ENCODE measurements at places on chromosomes 3 and 15. TPM values are rescaled to one million over a fixed set of nuclear protein-coding genes. Genes with fewer than 3 reads are reported as not detected.

GRCh38 chr3:3081381-3082233 lies 28.6 kb downstream of the IL5RA start:
- no peak for DNase-seq

CPNE4 gene
- total RNA-seq: 0.21 TPM

DNA sequence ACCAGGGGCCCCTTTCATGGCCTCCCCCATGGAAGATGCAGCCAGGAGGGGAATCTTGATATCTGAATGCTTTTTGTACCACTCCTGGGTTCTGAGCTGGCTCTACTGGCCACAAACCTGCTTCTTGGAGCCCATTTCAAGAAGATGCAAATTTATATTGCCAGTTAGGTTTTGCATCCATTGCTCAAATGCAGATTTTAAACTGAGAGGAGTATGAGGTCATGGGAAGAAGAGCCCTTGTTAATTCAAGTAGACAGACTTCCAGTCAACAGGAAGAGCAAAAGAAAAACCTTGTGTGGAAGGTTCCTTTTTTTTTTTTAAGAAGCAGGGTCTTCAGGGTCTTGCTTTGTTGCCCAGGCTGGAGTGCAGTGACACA lies 133.5 kb downstream of the PDZRN3 start:
- no peak for DNase-seq

GRCh38 chr15:70512772-70513362 lies 250.5 kb downstream of the UACA start:
- no peak for DNase-seq

DNA sequence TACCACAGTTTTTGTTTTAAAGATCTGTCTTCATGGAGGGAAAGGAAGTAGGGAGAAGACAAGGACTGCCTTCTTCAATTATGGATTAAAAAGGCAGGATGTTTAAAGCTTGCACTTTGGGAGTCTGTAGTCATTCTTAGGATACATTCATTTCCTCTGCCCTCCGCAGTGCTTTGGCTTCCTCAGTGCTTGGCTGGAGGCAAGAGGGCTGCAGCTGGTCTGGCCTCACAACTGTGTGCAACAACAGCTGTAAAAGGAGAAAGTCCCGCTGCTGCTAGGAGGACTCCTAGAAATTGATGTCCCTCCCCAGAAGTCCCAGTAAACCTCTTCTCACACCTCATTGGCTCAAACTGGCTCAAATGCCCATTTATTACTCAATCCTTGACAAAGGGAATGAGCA lies 54.4 kb upstream of the PPP2R3A start:
- no peak for DNase-seq

- no peak for DNase-seq
Observed at GRCh38 chr3:150074277-150074676, 103.6 kb upstream of the PFN2 start.

DNA sequence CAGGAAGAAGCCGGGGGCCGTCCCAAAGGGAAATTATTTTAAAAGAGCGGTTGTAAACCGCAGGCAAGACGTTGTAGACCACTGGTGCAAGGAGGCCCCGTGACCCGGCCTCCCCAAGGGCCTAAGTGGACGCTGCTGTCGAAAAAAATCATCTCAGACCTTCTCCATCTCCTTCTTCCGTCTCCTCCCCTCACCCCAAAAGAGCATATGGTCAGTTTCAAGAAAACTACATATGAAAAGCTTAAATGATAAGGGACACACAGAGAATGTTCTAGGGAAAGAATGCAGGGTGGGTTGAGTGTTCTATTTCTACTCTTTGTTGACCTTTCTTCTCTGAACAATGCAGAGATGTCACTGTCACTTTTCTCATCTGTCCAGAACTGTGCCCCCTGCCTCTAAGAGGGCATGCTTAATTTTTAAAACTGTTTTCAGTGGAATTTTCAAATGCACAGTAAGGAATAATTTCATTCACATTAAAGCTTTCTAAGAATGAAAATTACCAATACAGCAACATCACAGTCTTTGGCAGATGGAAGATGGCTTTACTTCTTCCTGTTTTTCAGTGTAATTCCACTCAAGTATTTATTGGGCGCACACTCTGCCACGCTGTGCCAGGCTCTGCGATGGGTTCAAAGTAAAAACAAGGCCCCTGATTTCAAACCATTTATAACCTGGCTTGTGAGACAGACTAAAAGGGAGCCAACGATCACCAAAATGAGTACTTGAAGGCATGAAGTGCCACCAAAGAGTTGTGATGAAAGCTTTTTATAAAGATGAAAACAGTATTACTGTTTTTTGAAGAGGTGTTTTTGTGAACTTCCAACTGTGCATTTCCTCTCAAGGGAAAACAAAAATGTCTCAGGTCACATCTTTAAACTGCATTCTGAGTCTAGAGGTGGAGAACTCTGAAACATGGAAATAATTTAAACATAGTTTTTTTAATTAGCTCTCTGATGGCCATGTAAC lies 891 bp upstream of the TOP2B start:
- DNase-seq: peak; percentile 21

DNA sequence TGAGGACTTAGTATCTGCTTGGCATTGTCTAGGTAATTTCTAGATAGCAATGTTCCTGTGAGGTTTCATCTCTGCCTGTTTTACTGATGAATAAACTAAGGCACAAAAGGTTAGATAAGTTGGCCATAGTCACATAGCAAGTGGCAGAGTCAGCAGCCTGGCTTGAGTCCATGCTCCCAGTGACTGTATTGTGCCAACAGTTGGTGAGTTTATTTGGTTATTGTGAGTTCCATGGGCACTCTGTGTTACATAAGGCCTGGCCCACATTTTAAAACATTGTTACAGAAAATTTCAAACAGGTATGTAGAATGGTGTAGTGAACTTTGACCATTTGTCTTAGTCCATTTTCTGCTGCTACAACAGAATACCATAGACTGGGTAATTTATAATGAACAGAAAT lies 15.2 kb downstream of the MCM2 start:
- DNase-seq: no peak

DNA sequence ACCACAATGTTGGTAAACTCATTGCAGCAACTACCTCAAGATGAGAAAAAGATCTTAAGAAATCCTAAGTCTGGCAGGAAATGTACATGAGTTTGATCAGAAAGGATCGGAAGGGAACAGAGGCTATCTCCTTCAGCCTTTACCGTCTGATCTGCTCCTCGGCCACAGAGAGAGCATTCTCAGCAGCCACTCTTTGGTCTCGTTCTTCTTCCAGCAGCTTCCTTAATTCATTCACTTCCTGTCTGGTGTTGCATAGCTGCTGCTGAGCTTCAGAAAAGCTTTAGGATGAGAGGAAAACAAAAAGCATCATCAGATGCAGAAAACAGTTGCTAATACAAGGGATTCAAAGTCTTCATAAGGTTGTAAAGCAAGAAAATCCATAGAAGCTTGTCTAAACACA lies 6.6 kb upstream of the HCLS1 start:
- no peak for DNase-seq

ATP8B4 gene
- 24.3 TPM for total RNA-seq

ZKSCAN7 gene
- total RNA-seq: 19.5 TPM

CHST14 gene
- total RNA-seq: 11.8 TPM

DNA sequence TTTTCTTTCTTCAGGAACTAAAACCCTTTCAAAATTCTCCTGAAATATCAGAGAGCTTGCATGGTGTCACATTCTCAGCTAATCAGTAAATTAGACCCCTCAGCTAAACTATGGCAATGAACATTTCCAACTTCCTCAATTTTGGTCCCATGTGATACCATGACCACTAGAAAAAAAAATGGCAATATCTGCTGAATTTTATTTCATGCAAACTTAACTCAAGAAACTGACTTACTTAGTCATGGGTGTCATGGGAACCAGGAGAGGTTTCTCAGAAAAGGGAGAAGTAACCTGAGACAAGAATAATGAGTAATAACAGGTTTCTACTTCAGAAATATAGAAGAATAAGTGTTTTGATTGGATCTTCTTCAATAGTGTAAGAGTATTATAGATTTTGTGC lies 784.6 kb upstream of the ALCAM start:
- no peak for DNase-seq

GRCh38 chr3:123154020-123154985 lies 47.4 kb upstream of the SEC22A start:
- no peak for DNase-seq

GRCh38 chr15:91254766-91255165 lies 154.7 kb downstream of the SV2B start:
- DNase-seq: no peak

- peak; percentile 64 for DNase-seq
Observed at GRCh38 chr15:46961795-46962194, 755.5 kb upstream of the SEMA6D start.

KLHL6 gene
- total RNA-seq: 1.7 TPM

GRCh38 chr3:184741259-184741556 lies 29.3 kb upstream of the MAGEF1 start:
- no peak for DNase-seq

DNA sequence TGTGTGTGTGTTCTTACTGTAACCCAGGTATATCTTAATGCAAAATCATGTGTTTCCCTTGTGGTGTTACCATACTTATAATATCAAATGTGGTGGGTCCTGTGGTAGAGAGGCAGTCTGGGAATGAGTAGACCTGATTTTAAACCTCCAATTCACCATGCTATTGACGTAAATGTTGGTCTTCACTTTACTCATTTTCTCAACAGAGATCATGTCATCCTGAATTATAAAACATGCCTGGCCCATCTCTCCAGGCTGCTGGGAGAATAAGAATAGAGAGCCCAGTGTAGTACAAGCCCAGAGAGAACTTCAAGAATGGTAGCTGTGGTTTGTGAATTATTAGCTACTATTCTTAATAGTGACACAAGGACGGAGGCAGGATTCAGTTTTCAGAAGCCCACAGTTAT lies 88.1 kb downstream of the MBNL1 start:
- DNase-seq: no peak

ERICH6 gene
- total RNA-seq: 0.21 TPM

AMOTL2 gene
- 37.0 TPM for total RNA-seq

FBXO45 gene
- total RNA-seq: 19.5 TPM

GRCh38 chr3:127175272-127175671 lies 17.7 kb upstream of the PRR23E start:
- DNase-seq: no peak

DNA sequence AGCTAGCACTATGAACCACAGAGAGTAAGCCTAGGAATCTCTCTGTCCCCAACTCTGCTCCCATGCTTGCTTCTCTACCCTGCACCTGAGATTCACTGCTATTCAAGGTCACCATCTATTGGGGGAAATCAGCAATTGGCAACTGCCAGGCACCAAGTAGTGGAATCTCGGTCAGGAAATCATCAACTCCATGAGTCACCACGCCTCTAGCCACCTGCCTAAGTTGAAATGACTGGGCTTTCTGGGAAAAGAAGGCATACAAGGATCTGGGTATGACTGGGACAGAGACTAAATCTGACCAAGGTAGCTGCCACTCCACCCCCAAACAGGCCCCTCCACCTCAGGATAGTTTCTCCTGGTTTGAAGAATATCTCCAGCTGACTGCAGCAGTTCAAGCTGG lies 464.1 kb upstream of the CBLB start:
- no peak for DNase-seq
